ENCODE measurements at places on chromosomes 5 and 9. TPM values are rescaled to one million over a fixed set of nuclear protein-coding genes. Genes with fewer than 3 reads are reported as not detected.

Gene SARDH
- total RNA-seq: 0.35 TPM

Gene GRXCR2
- total RNA-seq: not detected

Gene CDH9
- total RNA-seq: not detected

Gene INSL4
- total RNA-seq: not detected

Gene EQTN
- total RNA-seq: not detected

Gene HRCT1
- 2.4 TPM for total RNA-seq

Gene FOXD4L5
- total RNA-seq: 0.11 TPM

Gene PHF24
- total RNA-seq: not detected

Gene NAIP
- total RNA-seq: 1.5 TPM

Gene GDNF
- not detected for total RNA-seq

Gene CSF1R
- not detected for total RNA-seq

Gene INSL6
- not detected for total RNA-seq

DNA sequence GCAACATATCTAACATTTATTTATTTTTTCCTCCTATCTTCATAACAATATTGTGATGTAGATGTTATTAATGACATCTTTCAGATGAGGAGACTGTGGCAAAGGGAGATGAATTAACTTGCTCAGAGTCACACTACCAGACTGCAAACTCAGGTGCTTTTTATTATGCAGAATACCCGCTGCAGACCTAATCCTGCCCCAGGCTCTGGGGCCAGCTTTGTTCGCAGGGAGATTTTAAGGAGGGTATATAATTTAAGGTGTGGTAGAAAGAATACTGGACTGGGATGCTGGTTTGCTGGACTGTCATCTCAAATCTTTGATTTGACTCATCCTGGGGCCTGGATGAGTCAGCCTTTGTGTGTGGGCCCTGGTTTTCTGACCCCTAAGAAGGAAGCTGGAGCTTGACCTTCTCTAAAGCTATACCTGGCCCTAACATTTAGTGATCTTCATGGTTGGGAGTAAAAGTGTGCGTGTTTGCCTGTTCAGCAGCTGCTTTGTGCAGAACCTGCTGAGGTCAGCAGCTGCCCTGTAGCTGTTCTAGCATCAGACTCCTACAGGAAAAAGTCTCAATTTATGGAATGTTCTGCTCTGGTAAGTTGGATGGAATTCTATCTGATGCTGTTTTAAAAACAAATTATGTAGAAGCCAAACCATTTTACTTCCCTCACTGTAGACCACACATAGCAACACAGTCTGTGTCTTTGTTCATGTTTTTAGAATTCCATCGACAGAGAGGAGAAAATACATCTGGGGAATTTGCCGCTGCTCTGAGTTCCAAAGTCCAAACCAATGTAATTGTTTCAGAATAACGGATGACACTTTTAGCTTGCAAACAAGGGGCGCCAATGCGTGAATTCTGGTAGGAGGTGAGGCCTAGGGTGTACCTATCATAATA lies 4.5 kb downstream of the SLC36A1 start:
- no peak for DNase-seq

- DNase-seq: no peak
Observed at GRCh38 chr5:126309860-126310259, 113.3 kb upstream of the GRAMD2B start.

DNA sequence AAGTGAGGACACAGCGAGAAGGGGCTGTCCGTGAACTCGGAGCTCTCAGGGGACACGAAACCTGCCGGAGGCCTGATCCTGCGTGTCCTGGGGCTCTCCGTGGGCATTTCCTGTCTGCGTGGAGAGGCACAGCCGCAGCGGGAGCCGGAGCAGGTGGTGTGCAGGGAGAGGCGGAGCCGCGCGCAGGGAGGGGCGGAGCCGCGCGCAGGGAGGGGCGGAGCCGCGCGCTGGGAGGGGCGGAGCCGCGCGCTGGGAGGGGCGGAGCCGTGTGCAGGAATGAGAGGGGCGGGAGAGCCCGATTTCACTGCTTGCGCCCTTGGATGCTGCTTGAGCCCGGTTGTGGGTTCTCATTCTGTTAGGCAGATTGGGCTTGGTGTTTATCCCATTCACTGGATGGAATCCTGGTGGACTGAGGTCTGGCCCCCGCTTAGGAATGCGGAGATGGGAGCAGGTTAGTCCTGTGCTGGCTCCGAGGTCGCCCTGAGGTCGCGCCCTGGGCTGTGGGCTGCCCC lies 26.7 kb downstream of the NDUFS6 start:
- no peak for DNase-seq

DNA sequence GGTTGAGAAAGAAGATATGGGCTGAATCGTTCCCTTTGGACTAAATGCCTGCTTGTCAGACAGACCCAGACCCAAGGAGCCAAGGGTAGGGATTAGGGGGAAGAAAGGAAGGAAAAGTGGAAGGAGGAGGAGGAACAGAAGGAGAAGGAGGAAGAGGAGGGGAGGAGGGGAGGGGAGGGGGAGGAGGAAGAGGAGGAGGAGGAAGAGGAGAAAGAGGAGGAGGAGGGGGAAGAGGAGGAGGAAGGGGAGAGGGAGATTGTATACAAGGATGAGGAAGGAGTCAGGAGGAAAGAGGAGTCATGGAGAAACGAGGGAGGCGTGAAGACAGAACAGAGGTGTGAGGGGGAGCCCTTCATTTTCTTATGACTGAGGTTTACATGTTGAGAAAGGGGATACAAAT lies 46.9 kb upstream of the DNAH5 start:
- no peak for DNase-seq

- DNase-seq: no peak
Observed at GRCh38 chr5:6260846-6261245, 117.5 kb downstream of the MED10 start.

DNA sequence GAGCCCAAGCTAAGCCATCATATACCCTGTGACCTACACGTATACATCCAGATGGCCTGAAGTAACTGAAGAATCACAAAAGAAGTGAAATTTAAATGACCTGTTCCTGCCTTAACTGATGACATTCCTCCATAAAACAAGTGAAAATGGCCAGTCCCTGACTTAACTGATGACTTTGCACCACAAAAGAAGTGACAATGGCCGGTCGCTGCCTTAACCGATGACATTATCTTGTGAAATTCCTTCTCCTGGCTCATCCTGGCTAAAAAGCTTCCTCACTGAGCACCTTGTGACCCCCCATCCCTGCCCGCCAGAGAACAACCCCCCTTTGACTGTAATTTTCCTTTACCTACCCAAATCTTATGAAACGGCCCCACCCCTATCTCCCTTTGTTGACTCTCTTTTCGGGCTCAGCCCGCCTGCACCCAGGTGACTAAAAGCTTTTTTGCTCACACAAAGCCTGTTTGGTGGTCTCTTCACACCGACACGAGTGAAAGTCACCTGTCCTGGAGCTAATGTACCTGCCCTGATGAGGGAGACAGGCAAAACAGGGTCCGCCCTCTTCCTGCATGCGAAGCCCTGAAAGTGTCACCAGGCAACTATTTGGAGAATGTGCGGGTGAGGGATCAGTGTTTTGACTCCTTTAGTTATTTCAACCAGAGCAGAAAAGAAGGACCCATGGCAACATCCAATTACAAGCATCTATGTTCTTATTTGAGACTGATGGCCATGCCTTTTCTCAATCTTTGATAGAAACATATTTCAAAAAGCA lies 266.1 kb downstream of the SMARCA2 start:
- DNase-seq: no peak

DNA sequence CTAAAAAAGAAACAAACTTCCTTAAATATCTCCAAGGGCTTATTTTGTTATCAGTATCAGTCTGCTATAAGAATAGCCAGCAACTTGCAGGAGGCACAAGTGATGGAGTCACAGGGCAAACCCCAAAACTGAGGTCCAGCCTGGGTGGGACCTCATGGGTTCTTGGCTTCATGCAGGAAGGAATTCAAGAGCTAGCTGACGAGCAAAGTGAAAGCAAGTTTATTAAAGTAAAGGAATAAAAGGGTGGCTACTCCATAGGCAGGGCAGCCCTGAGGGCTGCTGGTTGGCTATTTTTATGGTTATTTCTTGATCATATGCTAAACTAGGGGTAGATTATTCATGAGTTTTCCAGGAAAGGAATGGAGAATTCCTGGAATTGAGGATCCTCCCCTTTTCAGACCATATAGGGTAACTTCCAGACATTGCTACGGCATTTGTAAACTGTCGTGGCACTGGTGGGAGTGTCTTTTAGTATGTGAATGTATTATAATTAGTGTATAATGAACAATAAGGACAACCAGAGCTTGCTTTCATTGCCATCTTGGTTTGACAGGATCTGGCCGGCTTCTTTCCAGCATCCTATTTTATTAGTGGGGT lies 231.9 kb downstream of the ADAMTSL1 start:
- no peak for DNase-seq

GRCh38 chr9:77927265-77927664 lies 104.3 kb downstream of the GNAQ start:
- no peak for DNase-seq

DNA sequence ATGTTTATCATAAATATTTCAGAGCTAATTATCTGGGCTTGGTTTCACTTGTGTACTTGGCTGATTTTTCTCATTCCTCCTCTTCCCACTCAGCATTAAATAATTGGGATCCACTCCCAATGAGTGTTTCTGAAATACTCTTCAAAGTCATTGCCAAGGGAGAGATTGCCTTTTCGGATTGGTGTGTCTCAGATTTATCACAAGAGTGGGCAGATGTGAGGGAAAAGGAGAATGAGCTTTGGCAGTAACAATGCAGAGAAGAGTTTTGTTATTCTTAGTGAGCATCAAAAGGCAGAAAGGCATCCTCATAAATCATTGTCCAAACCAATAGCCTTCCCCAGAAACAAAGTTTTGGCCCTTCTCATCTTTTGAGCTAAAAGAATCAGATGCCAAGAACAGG lies 79.2 kb downstream of the SEMA5A start:
- no peak for DNase-seq

- no peak for DNase-seq
Observed at GRCh38 chr9:15711931-15712330, 159.1 kb downstream of the CCDC171 start.

DNA sequence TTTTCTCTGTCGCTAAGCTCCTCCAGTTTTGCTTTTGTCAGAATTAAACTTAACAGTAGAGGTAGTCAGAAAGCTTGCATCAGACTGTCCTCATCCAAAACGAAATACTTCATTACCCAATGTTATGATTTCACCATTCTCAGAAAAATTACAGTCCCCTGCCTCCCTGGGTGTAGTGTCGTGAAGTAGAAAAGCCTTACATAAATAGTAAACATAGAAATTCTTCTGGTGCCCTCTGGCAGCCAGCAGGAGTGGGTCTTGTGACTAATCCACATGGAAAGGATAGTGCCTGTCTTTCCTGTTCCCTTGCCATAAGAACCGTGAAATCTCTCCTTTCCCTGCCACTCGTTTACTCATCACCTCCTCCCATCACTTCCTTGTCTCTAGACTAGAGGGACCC lies 230.6 kb downstream of the GNA14 start:
- peak; percentile 26 for DNase-seq

GRCh38 chr5:53256746-53257145 lies 147.2 kb upstream of the MOCS2 start:
- DNase-seq: no peak

DNA sequence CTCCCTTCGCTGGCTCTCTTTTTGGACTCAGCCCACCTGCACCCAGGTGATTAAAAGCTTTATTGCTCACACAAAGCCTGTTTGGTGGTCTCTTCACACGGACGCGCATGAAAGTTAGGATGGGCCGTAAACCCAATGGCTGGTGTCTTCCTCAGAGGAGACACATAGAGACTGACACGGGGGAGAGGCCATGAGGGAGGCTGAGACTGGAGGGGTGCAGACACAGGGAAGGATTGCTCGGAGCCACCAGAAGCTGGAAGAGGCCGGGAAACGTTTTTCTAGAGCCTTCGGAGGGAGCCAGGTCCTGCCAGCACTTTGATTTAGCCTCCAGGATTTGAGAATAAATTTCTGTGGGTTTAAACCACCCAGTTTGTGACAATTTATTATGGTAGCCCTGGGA lies 274.9 kb downstream of the AGTPBP1 start:
- no peak for DNase-seq

DNA sequence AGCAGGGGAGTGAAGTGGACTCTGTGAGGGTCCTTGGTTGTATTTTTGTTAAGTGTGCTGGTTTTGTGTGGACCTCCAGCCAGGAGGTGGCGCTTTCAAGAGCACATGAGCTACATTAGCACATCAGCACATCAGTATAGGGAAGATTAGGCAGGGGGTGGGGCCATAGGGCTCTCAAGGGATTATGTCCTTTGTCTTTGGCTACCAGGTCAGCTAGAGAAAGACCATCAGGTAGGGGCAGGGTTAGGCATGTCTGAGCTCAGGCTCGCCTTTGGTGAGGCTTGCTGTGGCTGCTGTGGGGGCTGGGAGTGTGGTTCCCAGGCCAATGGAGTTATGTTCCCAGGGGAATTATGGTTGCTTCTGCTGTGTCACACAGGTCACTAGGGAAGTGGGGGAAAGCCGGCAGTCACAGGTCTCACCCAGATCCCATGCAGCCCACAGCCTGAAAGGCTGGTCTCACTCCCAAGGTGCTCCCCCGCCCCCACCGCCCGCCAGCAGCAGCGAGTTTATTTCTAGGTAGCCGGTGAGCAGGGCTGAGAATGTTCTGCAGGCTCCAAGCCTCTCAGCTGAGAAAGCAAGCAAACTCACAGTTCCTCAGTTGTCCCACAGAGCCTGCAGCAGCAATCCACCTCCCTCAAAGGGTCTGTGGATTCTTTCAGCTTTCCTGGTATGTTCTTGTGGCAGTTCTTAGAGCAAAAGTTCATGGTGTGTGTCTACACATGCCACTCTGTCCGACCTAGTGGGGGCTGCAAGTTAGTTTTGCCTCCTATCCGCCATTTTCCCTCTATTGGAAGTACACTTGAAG lies 13.7 kb downstream of the OR1J1 start:
- no peak for DNase-seq

- DNase-seq: no peak
Observed at GRCh38 chr5:16757989-16758501, 141.2 kb upstream of the RETREG1 start.

- no peak for DNase-seq
Observed at GRCh38 chr5:158758675-158759074, 341.0 kb downstream of the EBF1 start.

- no peak for DNase-seq
Observed at GRCh38 chr5:177973066-177973635, 22.9 kb downstream of the PROP1 start.

DNA sequence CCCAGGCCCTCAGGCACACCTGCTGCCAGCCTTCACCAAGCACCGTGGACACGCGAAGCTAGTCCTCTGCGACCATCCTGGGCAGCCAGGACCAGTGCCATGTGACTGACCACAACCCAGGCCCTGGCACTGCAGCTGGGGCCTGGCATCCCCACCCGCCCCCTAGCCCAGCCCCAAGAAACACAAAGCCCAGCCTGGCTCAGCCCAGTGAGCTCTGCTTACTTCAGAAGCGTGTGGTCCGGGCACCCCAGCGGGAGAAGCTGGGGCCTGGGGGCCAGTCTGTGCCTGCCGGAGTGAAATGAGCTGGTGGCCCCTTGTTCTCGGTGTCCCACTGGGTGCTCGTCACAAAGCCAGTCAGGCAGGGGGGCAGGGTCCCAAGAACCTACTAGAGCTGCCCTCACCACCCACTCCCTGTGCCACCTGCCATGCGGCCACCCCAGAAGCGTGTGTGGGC lies 87.9 kb downstream of the KCNT1 start:
- DNase-seq: no peak

Measured in pulmonary artery endothelial cell (primary cell).